Left renal pelvis (tissue), 4 donors: ENCODE measurements at places on chromosomes 7 and 10. TPM values are rescaled to one million over a fixed set of nuclear protein-coding genes. Genes with fewer than 3 reads are reported as not detected.

The PWWP2B gene
- polyA plus RNA-seq = 10.4 TPM

The ZNF282 gene
- polyA plus RNA-seq = 27.1 TPM

DNA sequence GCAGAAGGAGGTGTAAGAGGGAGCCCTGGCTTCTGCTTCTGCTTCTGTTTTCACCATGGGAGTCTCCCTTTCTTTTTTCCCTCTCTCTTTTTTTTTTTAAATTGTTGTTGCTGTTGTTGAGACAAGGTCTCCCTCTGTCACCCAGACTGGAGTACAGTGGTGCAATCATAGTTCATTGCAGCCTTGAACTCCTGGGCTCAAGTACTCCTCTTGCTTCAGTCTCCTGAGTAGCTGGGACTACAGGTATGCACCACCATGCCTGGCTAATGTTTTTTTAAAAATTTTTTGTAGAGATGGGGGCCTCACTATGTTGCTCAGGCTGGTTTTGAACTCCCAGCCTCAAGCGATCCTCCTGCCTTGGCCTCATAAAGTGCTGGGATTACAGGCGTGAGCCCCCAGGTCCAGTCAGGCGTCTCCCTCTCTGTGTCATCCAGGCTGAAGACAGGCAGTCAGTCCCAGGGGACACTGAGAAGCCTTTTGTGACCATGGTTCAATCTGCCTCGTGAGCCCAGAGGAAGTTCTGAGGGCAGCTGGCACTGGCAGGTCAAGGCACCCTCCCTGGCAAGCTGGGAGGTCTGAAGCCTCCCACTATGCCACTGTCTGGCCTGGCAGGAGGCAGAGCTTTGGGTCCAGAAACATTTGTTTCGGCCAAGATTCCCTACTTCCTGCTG lies 33.6 kb upstream of the NPFFR1 start:
- DNase-seq = no peak

GRCh38 chr10:75062506-75063299 lies 48.8 kb upstream of the SAMD8 start:
- DNase-seq = no peak

GRCh38 chr7:128740996-128741395 lies 1.8 kb downstream of the CALU start:
- no peak for DNase-seq

GRCh38 chr10:4331150-4331549 lies 494.9 kb upstream of the AKR1E2 start:
- DNase-seq = no peak

DNA sequence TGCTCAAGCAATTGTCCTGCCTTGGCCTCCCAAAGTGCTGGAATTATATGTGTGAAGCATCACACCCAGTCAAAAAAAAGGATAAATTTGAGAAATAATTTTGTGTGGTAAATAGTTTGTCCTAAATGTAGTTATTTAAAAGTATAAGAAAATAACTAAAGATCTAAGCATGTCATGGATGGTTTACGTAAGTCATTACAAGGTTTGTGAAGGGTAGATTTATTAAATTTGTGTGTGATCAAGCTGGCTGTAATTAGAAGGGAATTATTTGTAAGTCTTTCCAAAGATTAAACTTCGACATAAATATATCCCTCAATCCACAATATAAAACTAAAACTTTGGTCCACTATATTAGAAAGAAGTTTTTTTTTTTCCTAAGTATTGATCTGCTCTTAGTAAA lies 28.6 kb downstream of the ORC5 start:
- no peak for DNase-seq

DNA sequence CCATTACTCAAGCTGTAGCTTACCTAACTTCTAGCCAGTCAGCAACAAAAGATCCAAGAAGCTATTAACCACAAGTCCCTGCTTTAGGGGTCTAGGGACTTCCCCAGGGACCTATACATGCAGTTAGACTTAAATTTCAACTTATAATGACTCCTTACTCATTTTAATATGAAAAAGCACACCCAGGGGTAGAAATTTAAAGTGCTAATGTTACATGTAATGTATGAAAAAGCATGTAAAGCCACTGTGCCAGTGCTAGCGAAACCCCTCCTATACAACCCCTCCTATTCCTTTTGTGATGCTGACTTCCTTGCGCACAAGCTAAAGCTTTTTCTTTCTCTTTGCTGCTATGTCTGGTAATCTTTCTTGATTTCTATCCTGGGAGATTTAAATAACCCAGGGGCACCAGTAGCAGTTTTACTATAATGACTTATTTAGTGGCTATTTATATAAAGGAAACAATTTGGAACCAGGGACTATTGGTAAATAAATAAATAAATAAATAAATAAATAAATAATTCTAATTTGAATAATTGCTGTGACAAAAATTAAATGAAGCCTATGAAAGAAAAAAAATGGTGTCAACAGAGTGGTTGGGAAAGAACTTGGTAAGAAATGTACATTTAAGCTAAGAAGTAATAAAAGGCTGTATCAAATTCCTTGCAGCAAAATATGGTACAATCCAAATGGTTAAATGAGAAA lies 110.5 kb upstream of the MAGI2 start:
- no peak for DNase-seq

The SPOCK2 gene
- polyA plus RNA-seq = 139 TPM

- no peak for DNase-seq
These were observed 132.9 kb upstream of the PLXDC2 start for GRCh38 chr10:19683356-19683755.

The ABCB1 gene
- 0.79 TPM for polyA plus RNA-seq

DNA sequence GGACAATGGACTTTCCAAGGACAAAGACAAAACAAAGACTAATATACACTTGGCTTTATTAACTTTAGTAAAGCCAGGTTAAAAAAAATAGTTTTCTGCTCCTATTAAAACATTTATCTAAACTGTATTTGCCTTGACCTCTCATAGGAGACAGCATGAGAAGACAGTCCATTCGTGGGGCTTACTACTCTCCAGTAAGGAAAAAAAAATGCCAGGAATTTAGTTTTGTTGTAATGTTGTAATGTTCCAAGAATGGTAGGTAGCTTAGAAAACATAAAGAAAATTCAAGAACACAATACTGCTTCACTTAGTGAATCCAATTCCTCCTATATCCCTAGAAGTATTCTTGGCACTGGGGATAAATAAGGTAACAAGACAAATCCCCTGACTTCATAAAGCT lies 81.7 kb downstream of the KMT2C start:
- no peak for DNase-seq

- DNase-seq = no peak
These were observed 7.9 kb downstream of the LDB1 start for GRCh38 chr10:102112210-102112817.

DNA sequence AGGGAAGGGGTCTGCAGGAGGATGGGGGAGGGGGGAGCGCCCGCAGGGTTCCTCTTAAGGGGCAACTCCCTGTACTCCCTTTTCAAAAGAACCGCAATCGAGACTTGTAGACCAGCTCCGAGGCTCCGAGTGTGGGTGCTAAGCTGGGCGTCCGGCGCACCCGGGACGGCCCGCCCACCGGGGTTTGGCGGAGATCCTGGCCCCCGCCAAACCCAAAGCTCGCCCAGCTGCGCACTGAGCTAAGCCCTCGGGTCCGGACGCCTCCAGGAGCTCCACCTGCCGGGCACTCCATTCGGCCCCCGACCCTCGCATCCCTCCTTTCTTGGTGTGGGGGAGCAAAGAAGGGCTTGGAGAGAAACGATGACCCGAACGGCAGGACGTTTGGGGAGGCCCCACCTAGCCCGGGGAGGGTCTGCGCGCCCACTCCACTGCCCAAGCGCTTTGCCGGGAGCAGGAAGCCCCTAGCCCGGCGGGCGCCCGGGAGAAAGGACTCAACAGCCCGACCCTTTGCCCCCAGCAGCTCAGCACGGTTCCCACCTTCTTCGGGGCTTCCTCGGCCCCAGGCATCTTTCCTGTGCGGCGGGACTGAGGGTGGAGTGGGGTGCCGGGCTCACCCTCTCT lies 651 bp downstream of the AFAP1L2 start:
- no peak for DNase-seq

DNA sequence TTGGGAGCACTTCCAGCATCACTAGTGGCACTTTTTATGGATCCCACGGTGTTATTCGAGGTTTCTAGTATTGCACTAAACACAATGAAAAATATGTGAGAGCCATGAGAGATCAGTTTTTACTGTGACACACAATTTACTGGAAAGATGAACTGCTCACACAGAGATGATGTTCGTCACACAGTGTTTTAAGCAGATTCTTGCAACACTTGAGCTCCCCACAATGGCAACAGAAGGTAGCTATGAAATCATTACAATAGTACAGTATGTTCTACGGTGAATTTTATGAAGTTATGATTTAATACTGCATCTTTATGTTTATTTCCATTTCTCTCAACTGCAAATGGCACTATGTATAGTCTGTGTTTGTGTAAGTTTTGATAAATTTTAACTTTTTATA lies 27.4 kb upstream of the ENTPD1 start:
- no peak for DNase-seq

DNA sequence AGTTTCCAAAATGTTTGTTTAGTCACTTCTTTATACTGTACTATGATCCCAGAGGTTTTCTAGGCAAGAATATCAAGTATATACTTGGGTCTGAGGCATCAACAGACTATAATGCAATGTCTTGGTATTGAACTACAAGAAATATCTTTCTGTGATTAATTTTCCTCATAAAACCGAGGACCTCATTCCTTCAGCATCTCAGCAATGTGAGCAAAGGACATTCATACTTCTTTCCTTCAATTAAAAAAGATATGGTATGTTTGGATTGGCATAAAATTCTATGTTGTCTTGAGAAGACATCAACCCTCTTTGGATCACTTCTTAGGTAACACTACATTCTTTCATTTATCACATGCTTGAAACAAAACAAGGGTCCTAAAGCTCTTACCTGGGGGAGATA lies 524.5 kb downstream of the PHTF2 start:
- DNase-seq = no peak

- DNase-seq = no peak
These were observed 180.5 kb upstream of the AOAH start for GRCh38 chr7:36904802-36905201.

The GTF2IRD1 gene
- polyA plus RNA-seq = 35.2 TPM

DNA sequence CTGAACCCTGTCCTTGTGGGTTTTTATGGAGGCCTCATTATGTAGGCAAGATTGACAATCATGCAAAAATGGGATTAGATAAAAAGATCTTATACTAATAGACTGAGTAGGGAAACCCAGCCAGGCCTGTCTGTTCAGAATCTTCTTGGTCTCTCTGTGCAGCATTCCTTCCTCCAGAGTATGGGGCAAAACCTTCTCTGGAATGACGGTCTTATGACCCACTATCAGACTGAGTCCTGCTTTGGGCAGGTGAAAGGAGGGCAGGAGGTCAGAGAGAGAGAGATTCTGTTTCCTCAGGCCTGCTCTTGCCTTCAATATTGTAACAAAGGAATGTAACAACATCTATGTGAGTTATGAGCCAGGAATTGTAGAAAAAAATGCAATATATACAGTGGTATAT lies 182.6 kb downstream of the DNAJC1 start:
- DNase-seq = no peak

DNA sequence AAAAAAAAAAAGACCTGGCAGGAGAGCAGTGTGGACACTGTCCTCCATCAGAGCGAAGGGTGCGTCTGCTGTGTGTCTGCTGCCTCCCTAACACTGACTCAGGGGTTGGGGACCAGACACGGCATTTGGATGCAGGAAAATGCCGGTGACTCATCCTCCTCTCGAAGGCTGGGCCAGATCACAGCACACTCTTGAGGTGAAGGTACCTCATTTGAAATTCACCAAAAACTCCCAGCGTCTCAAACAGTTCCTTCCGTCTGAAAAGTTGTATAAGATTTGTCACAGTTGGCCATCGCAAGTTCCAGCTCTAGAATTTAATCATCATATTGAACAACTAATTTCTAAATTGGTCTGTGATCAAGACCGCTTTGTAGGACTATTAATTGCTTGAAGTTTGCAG lies 118.1 kb upstream of the LYZL2 start:
- DNase-seq = no peak

DNA sequence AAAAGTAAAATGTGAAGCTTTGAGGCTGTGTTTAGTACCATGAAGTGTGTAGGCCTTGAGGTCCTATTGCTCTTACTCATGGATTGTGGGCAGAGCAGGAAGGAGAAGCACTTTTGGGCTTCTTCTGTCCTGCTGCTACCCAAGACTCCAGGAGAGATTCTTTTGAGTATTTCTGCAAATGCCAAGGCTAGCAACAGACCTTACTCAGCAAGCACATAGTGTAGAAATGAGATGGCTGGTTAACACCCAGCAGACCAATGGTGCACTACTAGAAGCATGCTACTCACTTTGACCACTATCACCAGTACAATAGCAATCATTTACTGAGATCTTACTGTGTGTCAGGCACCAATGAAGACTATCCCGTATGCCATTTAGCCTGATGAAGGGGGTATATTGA lies 3.2 kb downstream of the PLPP4 start:
- DNase-seq = no peak

DNA sequence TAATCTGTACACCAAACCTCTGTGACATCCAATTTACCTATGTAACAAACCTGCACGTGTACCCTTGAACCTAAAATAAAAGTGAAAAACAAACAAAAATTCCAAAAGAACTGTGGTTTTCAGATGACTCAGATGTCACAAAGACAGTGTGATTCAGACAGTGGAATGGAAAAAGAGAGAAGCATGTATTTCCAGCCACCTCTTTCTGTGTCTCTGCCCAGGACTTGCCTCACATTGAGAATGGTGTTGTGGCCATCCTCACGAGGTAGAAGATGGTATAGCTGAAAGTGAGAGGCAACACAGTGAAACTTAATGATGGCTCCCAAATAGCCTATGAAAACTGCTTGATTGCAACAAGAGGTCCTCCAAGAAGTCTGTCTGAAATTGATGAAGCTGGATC lies 78.0 kb downstream of the ARL5B start:
- DNase-seq = no peak

GRCh38 chr7:229184-229964 lies 37.0 kb downstream of the FAM20C start:
- DNase-seq = no peak

- DNase-seq = no peak
These were observed 825.2 kb downstream of the REEP3 start for GRCh38 chr10:64346389-64346788.

The GPR22 gene
- 0.43 TPM for polyA plus RNA-seq

GRCh38 chr10:67550046-67550445 lies 145.9 kb downstream of the CTNNA3 start:
- DNase-seq = no peak

The CTNNA3 gene
- 2.9 TPM for polyA plus RNA-seq

- DNase-seq = no peak
These were observed 104.7 kb downstream of the LSM5 start for GRCh38 chr7:32385316-32385956.

The SUPV3L1 gene
- polyA plus RNA-seq = 40.9 TPM
